Caco-2 (cell line): ENCODE measurements at places on chromosomes 11 and 22.
A peak's percentile ranks its signal among the peaks of the same experiment; 100 is the strongest.

DNA sequence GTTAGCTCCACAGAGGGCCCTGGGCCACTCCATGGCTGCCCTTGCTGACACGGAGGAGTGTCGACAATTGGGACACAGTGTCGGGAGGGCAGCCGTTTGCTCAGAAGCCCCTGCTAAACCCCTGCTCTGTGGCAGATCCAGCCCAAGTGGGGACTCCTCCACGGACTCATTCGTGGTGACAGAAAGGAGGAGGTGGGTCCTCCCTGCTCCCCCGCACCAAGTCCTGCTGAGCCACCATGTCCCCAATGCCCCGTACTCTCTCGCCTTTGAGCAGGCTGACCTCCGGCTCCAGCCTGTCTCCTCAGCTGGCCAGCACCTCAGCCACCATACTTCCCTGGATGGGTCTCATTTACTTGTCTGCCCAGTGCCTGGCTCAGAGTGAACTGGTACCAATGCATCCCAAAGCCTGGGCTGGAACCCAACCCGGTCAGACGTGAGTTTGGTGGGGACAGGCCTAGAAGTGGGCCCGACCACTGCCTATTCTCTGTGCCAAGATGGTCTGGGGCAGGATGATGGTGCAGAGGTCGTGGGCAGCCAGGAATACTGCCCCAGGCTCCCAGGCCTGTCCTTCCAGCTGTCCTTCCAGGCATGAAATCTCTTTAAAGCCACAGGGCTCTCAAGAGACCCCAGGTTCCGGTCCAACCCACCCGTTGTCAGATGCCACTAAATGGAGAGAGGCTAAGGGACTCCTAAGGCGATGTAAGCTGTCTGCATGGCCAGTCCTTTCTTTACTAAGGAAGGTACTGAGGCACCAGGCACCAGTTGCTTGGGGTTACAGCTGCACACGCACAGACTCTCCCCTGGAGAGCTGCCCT lies 4.3 kb downstream of the CBX6 start:
- DNase-seq, result no peak

DNA sequence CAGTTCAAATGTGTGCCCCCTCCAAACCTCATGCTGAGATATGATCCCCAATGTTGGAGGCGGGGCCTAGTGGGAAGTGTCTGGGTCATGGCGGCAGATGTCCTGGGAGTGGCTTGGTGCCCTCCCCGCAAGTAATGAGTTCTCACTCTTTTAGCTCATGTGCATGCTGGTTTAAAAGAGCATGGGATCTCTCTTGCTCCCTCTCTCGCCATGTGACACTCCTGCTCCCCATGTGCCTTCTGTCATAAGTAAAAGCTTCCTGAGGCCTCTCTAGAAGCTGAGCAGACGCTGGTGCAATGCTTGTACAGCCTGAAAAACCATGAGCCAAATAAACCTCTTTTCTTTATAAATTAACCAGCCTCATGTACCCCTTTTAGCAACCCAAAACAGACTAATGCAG lies 98.8 kb downstream of the SGSM3 start:
- no peak for DNase-seq

- no peak for DNase-seq
Measured at GRCh38 chr11:77422687-77423086, 51.2 kb downstream of the PAK1 start.

DNA sequence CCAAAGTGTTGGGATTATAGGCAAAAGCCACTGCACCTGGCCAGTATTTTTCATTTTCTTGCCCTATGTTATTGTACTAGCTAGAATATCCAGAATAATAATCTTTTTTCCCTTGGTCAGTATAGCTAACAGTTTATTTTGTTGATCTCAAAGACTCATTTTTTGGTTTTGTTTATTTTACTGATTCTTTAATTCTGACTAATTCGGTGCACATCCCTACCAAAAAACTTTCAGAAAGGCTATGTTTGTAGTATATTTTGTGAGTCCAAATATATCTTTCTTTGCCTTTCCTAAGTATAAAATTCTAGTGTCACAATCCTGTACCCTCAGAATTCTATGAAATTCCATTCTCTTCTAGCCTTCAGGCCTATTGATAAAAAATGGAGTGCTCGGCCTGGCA lies 84.3 kb downstream of the PHF21A start:
- DNase-seq, result no peak

- no peak for DNase-seq
Measured at GRCh38 chr11:68371171-68372041, 59.0 kb downstream of the LRP5 start.

DNA sequence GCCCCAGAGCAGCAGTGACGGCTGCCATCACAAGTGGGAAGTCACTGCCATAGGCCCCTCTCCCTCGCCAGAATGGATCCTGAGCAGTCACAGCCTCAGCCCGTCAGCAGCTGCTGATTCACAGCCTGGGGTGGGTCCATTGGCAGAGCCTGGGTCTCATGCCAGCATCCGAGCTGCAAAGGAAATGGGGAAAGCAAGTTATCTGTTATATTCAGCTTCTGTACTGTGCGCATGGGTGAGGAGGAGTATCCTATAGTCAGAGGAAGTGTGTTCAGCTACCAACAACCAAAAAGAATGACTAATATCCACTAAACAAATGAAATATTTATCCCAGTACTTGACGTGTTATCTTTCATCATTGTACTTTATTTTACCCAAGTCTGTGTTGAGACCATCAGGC lies 119.7 kb downstream of the RCN1 start:
- DNase-seq, result no peak

- no peak for DNase-seq
Measured at GRCh38 chr11:6397156-6397555, 6.9 kb downstream of the SMPD1 start.

GRCh38 chr11:87368151-87368550 lies 330.4 kb downstream of the TMEM135 start:
- no peak for DNase-seq

DNA sequence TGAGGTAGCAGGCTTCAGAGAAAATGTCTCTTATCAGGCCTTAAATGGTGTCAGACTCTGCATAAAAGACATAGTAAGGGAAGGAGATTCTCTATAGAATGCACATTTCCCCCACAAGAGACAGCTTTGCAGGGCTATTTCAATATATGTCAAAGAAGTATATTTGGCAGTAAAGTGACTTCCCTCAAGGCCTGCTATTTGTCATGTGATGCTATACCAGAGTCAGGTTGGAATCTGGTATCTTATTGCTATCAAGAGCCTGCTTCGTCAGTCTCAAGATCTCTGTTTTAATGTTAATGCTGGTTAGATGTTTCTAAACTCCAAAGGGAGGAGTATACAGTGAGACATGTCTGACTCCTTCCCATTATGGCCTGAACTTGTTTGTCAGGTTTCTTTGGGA lies 40.4 kb upstream of the MTMR2 start:
- DNase-seq, result no peak

DNA sequence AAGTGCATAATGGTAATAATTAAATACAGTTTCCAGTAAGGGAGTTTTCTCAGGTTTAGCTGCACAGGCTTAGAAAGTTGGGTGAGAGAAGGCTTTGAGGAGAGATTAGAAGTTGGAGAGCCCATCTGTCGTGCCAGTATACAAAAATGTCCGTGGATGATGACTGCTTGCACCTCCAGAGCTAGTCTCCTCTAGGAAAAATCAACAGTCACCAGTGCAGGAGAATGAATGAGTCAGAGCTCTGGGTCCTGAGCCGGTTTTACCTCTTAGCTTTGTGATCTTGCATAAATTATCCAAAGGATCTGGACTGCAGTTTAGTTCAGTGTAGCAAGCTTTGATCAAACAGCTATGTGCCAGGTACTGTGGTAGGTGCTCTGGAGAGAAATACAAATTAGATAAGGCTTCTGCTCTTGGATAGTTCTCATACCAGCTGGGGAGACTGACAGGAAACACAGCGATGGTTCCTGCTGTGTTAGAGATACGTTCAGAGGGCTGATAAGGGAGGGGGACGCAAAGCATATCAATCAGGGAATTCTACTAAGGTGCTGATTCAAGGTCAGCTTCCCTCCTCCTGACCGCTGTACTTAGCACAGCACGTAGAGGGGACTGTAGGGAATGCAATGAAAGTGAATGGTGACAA lies 125.9 kb downstream of the TEAD1 start:
- peak; percentile 82 for DNase-seq

- DNase-seq, result no peak
Measured at GRCh38 chr11:120332822-120333716, 3.1 kb upstream of the ARHGEF12 start.

DNA sequence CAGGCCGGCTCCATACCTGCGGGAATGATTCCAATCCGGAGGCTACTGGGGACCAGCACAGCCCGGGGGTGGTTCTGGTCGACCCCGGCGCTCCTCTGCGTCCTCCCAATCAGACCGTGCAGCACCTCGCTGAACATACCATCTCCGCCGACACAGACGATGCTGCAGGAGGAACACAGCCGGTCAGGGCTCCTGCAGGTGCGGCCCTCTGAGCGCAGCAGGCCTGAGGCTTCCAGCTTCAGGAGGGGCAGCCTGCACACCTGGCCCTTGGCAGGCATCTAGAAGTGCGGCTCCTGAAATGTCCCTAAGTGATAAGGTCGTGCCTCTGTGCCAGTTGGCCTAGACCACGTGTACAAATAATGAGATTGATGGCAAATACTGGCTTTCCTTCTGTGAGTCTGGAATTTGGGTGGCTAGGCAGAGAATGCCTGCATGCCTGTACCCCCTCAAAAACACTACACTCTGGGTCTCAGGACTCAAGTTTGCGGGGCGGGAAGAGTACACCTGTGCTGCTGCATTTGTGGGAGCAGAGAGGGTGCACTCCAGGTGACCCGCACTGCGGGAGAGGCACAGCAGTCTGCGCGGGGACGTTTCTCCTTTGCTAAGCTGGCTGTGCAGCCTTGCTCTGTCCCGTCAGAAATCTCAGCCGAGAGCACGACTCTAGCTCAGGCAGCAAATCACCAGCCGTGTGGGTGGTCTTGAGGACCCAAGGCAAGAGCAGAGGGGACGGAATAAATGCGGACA lies 30.1 kb downstream of the CERK start:
- no peak for DNase-seq

DNA sequence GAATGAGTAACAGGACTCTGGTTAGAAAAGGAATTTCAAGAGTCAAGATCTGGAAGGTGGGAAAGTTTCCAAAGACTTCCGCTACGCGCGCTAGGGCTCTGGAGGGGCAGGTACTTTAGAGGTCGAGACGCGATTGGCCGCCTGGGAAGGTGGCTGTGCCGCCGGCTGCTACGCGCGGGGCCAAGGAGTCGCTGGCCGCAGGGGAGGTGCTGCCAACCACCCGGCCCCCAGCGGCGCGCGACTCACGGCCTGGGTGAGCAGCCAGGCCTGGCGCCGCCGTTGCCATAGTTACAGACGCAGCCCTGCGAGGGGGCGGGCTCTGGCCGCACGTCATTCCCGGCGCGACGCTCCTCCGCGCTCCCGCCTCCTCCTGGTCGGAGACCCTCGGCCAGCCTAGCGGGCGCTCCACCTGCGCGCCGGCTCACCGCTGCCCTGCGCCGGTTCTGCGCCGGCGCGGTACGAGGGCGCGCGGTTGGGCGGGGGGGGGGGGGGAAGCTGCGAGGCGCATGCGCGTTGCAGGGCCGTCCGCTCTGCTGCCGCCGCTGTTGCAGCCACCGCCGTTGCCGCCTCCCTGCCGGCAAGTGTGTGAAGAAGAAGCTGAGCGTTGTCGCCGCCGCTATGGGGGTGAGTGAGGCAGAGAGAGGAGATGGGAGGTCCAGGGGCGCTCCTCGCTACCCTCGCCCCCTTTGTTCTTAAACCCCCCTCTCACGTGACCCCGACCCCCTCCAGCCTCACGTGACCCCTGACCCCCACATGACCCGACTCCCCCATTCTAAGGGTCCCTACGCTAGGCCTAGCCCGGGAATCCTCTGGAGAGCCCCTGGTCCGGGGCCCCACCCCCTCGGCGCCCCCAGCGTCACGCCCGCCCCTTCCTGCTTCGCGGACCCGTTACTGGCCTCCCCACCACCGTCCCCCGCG lies at the start of gene NAA40:
NAA40 (plus strand) TSS at position 524 of the 918 bp plus-strand sequence; CDS start at position 619, 95 bp downstream.
- peak; percentile 97 for DNase-seq

DNA sequence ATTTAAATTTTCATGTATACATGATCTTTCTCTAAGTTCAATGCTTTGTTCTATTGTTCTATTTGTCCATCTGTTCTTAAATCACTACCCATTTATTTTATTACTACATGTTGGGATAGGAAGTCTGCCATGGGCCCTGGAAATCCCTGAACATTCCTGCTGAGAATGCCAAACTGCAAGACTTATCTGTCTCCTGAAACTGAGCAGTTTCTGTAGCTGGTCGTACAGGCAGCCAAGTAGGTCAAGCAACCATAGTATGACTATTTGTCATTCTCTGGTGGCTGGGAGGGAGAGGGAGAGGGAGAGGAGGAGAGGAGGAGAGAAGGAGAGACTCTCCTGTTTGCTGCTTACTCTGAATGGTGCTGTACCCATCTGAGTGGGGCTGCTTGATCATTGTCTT lies 82.8 kb upstream of the SNX19 start:
- no peak for DNase-seq

DNA sequence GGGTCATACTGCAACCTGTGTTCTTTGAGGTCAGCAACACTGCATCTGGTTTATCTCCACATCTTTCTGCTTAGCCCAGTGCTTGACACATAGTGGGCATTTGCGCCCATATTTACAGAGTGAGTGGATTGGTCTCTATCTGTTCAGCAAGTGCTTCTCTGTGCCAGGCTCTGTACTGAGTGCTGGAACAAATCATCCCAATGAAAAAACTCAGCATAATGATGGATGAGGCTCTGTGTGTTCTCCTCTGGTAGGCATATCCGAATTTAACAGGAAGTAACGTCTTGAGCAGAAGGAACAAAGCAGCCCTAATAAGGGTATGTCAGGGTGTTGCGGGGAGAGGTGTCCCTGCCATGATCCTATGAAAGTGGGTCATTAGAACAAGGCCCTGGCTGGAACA lies 46.0 kb downstream of the MCM5 start:
- DNase-seq, result no peak

DNA sequence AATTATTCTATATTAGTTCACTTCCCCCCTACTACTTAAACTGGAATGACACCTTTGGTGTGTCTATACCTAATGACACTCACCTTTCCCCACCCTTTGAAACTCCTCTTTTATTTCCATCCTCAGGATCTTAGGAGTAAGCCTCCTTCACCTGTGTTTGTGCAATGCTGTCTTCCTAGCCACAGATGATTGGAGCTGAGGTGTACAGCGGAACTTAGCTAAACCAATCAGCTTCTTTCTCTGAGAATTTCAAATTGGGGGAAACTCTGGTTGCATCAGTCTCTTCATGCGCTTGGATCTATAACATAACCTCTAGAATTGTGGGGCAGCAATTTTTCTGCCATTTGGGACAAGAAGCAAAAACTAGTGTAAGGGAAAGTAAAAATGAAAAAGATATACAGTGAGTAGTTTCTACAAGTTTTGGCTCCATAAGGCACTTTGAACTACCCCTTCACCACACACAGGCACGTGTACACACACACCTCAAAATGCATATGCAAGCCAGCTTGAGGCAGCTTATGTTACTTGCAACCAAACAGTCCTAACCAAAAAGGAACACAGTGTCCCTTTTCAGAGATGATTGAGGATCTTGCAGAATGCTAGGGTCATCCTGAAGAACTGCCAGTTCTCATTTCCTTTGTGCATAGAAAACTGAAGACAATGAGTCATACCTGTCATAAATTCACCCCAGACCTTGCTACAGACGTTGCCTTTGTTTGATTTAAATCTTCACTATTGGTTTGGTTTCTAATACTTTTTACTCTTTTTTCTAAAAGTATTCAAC lies 36.0 kb upstream of the LDLRAD3 start:
- DNase-seq, result no peak
